ENCODE measurements at places on chromosomes 4 and X.

DNA sequence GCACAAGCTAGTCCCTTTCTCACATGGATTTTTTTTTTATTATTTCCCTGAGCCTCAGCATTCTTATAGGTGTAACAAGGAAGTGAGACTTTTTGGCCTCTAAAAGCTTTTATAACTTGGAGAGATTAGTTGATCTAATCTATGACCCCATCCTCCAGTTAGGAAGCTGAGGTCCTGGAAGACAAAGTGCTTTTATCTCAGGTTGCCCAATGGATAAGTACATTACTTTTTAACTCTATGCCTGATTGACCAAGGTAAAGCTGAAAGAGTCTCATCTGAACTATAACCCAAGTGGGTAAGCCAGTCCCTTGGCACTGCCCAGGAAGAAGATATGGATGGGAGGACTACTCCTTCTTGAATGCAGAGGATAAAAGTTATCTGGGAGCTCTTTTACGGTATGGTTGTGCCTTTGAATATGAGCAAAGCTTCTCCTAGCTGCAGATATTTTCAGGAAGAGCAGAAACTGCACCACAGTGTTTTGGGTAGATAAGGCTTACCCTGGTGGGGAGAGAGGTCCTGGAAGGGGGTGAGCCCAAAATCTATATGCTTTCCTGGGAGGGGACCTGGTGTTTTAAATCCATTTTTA is 40.2 kb downstream of the VSIG4 start:
- no peak for DNase-seq

DNA sequence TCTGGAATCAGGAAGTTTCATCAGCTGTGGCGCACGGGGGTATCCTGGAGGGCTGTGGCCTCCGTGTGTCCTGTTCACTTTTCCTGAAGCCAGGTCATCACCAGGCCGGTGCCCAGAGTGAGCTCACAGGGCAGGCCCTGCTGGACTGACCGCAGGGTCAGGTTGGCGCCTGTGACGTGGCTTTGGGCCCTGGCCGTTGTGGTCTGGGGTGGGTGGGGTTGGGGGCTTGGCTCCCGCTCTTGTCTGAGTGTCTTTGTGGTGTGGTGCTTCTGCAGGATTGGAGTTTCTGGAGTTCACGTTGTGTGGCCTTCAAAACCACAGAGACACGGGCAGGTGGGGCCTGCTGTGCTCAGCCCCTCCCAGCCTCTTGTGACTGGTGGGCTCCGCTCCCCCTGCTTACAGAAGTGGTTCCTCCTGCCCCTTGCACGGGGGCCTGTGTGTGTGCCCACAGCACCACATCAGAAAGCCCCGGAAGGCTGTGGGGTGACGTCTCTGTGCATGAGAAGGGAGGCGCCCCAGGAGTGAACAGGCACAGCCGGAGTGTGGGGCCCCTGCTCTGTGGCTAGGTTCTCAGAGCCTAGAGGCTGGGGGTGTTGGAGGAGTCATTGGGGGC is 9.5 kb downstream of the RGS12 start:
- DNase-seq = peak; percentile 76

- DNase-seq = no peak
Measured at GRCh38 chr4:26238778-26239679, 81.8 kb upstream of the RBPJ start.

DNA sequence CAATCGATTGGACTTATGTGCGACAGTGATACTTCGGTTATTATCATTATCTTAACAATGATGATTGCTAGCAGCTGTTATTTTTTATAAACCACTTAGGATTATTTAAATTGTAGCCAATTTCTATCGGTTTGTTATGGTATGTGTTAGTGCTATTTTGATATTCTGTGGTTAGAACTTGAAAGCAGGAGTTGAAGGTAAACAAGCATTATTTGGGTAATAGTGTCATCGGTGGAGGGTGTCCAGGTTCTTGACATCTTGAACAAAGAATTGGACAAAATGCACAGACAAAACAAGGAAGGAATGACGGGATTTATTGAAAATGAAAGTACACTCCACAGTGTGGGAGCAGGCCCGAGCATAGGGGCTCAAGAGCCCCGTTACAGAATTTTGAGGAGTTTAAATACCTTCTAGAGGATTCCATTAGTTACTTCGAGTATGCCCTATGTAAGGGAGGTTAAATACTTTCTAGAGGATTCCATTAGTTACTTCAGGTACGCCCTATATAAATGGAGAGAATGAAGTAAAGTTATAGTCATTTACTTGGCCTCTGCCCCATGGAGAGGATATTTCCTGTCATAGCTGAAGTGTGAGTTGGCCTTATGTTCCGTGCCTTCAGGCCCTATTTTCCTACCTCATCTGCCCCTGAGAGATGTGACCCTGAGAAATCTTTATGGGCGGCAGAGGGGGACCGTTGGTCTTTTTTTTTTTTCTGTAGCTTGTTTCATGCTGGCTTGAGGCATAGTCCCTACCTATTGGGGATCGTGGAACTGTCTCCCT is 13.1 kb downstream of the MOB1B start:
- no peak for DNase-seq

DNA sequence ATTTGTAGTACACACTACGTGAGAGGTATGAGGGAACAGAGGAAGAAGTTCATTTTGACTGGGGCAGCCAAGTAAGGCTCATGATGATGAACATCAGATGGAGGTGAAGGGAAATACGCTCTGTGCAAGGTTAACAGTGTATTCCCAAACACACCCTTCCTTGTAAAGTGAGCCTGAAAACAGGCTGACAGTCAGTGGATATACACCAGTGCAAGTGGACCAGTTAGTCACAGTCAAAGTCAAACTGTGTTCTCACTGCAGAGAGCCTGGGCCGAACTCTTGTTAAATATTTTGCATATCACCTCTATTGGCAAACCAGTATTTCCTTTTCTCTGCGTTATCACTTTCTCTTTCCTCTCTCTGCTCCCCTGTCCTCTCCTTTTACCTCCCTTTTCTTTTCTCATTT is 23.4 kb upstream of the RHOH start:
- DNase-seq = no peak

- no peak for DNase-seq
Measured at GRCh38 chr4:147407261-147408045, 73.4 kb upstream of the EDNRA start.

DNA sequence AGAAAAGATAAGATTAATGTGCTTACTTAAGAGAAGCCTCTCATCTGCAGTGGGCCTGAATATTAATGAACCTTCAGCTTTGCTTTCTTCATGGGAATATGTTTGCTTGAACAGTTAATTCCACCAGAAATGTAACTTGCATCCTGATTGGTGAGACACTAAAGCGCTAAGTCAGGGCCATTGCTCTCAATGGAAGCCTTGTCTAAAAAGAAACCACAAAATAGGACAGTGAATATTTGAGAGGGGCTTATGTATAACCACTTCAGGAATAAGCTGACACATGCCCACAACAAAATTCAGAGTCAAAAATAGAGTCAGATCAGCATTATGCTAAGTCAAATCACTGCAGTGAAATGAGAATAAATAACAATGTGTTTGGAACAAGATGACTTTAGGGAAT is 1125.8 kb downstream of the STIM2 start:
- DNase-seq = no peak

DNA sequence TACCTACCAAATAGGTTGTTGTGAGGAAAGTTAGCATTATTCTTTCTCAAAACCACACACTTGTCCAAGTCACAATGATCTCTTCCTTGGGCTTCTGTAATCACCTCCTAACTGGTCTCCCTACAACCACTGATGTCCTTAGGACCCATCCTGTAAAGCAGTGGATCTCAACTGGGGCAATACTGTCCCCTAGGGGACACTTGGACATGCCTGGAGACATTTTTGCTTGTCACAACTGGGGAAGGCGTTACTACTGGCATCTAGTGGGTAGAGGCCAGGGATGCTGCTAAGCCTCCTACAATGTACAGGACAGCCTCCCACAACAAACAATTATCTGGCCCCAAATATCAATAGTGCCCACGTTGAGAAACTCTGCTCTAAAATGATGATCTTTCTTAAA is 118.7 kb upstream of the AP1S2 start:
- no peak for DNase-seq

GRCh38 chr4:156778093-156778492 is 193.5 kb downstream of the PDGFC start:
- no peak for DNase-seq

- peak; percentile 20 for DNase-seq
Measured at GRCh38 chrX:47361538-47362511, 8.6 kb upstream of the ZNF157 start.

DNA sequence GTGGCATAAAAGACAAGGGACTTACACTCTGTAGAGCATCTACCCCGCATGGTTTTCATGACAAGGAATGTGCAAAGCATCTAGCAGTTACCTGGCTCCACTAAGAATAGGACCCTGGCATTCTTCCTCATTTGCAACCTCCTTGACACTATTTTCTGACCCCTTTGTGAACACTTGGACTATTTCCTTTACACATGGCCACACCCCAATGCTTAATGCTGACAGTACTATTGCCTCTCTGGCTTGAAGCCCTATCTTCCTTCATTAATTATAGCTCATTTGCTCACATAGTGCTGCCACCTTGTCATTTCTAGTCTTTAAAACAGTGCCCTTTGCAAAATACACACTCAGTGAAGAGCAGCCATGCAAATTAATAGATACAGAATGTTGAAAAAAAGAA is 226.3 kb upstream of the VCX3A start:
- DNase-seq = no peak

DNA sequence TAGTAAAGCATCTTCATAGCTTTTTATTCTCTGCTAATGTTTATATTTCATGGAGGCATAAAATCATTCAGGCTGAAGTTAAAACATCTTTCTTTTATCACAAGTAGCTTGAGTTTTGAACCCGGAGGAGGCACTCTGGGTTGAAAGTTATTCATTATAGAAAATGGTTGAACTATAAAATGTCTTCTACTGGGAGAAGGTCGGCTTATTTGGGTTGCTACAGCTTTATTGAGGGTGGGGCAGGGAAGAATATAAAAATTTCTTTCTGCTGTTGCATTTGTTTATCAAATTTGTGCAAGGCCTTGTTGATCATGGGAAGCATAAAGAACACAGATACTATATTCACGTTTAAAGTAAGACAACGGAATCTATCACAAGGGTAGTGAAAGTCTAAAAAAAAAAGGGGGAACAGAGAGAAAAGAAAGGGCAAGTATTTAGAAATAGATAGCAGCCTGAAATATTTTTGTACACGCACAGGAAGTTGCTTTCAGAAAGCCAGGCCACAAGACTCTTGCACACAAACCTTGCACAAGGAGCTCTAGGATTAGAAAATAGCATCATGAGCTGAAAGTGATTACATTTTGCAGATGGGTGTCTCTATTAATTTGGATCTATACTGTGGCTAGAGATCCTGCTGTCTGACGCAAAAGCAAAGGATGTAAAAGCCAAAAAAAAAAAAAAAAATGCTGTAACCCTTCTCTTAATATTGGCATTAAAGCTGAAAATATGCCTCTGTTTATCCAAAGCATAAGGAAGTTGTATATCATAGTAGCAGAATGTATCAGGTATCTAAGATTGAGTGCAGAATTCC is 37.2 kb upstream of the FAM9C start:
- no peak for DNase-seq

DNA sequence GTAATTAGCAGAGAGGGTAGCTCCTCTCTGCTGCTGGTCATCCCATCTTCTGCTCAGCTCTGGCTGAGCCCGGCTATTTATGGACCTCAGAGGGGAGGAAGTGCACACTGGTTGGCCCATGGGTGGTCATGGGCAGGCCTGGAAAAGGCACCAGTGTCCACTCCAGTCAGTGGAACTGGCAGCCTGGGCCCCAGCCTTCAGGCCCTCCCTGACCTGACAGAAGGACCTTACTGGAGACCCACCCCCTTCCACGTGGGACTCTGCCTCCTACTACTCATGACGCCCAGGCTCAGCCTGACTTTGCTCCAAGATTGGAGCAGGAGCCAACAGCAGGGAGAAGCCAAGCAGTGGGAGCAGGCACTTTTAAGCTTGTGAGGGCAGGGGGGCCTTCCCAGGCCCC is 8.0 kb upstream of the ART3 start:
- no peak for DNase-seq

GRCh38 chrX:37347420-37347819 is 1.7 kb upstream of the PRRG1 start:
- DNase-seq = no peak

DNA sequence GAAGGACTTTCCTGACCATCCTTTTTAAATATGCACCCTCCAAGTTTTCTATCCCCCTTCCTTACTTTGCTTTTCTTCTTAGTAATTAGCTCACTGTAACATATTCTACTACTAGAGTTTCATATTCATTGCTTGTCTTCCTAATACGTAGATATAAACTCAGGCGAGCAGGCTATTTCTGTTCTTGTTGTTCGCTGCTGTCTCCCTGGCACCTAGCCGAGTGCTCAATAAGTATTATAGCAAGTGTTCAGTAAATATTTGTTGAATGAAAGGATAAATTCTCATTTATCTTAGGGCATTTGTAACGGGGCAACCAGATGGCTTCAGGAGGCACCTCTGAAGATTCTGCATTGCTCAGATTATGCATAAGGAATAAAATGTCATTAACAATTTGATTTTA is 6.8 kb upstream of the RHOH start:
- no peak for DNase-seq

GRCh38 chr4:121686255-121686654 is 10.5 kb downstream of the ANXA5 start:
- DNase-seq = no peak

GRCh38 chr4:150302553-150302952 is 224.3 kb downstream of the DCLK2 start:
- DNase-seq = no peak

DNA sequence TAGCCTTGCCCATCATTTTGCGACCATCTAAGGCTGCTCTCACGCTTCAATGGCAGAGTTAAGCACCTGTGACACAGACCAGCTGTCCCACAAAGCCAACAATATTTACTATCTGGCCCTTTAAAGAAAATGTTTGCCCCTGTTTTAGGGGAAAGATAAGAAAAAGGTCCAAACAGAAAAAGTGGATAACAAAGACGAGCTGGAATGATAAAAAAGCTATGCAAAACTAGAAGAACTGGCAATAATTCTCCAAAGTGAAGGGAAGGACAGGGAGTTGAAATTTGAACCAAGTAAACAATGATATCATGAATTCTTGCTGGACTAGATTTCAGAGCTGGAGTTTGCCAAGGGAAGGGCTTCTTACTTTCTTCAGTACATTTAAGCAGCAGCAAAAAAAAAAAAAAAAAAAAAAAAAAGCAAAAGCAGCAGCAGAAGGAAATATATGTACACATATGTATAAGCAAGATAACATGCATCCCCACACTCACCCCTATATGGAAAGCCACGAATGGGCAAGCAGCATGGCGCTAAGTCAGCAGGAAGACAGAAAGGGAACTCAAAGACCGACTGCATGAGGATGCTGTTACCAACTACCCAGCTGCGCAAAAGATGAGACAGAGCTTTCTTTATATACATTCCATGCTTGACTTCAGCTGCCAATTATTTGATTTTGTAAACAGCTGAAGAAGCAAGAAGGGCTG is 12.5 kb downstream of the TRAPPC2 start:
- no peak for DNase-seq

GRCh38 chr4:18815779-18816173 is 794.2 kb upstream of the LCORL start:
- no peak for DNase-seq

DNA sequence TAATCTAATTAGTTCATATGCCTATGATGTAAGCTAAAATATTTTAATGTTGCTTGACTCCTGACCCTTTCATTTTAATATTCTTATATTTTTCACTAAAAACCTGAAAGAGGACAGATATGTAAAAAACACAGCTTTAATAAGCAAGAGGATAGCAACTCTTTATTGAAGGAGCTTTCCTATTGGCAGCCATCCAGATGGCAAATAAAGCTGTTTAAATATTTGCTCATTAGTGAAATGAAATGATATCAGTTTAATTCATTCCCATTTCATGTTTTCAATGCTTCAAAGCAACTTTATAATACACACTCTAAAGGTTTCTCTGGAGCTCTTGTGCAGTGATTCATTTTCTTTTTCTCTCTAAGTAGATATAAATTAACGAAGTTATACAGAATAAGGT is 473.4 kb downstream of the PCDH7 start:
- DNase-seq = no peak

All from activated gamma-delta T cell treated with anti-CD3 and anti-CD28 coated beads, Interleukin-2, amount 50 U/mL, for 16 hours (primary cell).